Activated CD4-positive, alpha-beta T cell treated with anti-CD3 and anti-CD28 coated beads, Interleukin-2, Interleukin-4, amounts not matched to agents 100 ng/mL and 50 ng/mL, durations not matched to agents 16 hours and 8 hours (primary cell): ENCODE measurements at places on chromosomes 2 and 18.

- DNase-seq, result peak; percentile 70
Observed at GRCh38 chr2:126655500-126656430, at the start of gene GYPC. TSS of gene GYPC (plus strand) at chr2:126656158. CDS start at chr2:126656264, 106 bp downstream.

- no peak for DNase-seq
Observed at GRCh38 chr2:133012847-133013734, 343.1 kb upstream of the LYPD1 start.

GRCh38 chr18:2395427-2396161, 175.7 kb downstream of the METTL4 start:
- DNase-seq, result no peak

DNA sequence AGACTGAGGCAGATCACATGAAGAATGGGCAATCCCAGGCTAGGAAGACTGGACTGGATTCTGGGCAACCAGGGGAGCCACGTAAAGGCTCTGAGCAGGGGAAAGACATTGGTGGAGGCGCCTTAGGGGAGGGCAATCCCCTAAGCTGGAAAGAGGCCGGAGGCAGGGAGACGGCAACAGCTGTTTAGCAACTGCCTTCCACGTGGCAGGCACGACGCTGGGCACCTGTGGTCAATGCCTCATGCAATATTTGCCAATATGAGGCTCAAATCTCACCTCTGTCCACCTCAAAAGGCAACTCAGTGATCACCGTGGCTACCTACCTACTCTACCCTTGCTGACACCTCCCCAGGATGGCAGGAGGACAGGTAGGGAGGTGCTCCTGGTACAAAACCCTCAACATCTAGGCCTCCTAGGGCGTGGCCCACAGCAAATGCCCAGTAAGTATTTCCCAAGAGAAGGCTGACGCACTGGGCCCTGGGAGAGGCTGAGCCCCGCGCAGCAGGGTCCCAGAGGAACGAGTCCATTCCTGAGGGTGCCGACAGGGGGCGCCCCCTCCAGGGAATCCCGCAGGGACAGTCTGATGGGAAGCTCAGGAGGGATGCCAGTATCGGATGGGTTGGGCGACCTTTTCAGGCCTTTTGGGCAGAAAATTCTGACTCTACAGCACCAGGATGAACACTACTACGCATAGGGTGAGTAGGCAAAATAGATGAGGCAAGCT, 8.9 kb downstream of the BOLA3 start:
- DNase-seq, result no peak

GRCh38 chr18:23701017-23701416, 11.8 kb downstream of the LAMA3 start:
- DNase-seq, result no peak

DNA sequence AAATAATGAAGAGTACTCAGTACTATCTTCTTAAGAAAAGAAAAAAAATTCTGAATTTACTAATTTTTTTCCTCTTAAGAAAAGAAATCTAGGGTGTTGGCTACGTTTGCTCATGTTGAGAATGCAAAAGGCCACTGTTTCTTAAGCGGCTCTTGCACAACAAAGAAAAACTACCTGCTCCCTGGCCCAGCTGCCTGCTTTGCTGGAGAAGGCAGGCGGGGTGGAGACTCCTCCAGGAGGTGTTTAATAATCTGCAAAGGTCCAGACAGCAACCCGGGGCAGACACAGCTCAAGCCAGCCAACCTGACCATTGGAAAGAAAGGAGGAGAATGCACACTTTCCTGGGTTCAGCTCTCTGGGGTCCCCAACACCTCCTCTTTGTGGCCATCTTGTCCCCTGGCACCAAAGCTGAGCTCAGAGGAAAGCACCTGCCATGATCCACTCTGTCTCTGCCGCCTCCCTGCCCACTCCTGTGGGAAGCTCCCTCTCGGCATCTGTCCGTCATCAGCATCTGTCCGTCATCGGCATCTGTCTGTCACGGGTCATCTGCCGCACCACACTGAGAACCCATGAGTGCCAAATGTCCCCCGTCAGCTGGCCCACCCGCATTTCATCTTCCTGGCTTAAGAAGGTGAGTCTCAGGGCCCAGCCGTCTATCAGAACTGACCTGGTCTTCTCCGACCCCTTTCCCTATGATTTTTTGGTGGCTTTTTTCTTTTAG, 11.9 kb downstream of the ZNF516 start:
- no peak for DNase-seq

DNA sequence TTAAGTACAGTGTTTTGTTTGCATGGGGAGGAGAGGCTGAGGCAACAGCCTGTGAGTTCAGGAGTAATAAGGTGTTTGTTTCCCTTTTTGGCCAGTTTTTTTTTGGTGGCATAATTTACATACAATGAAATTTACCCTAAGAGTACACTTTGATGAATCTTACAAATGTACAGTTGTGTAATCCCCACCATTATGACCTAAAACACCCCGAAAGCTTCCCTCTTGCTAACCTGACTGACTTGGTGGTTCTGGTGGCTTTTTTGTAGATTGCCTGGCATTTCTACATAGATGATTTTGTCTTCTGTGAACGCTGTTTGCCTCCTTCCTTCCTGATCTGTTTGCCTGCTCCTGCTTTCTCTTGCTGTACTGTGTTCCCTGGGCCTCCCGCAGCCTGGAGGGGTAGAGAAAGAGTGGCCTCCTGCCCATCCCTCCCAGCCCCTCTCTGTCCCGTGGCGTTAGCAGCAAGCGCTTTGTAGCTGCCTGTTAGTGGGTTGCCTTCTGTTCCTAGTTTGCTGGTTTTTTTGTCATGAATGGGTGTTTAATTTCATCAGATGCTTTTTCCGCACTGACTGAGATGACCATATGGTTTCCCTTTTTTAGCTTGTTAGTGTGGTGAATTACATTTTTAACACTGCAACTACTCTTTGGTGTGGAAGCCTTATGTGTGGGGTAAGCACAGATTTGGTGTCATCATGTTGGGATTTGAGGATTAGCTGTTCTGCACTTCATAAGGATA, 32.1 kb downstream of the ASAP2 start:
- DNase-seq, result no peak

- no peak for DNase-seq
Observed at GRCh38 chr2:239949537-239949936, 75.6 kb downstream of the NDUFA10 start.

DNA sequence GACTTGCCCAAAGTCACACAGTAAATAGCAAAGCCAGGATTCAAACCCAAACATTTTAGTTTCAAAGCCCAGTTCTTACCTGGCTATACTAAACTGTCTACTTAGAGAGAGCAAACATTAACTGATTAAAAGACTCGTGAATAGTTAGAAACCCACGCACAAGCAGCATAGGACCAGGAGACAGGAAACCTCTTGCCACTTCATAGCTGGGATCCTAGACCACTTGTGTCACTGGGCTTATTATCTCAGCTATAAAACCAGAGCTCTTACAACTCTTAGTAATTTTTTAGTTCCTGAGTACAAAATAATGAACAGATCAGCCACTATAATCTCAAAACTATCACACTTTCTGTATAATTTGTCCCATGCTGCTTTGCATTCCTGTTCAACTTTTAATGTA, 2.4 kb upstream of the AAK1 start:
- DNase-seq, result no peak

DNA sequence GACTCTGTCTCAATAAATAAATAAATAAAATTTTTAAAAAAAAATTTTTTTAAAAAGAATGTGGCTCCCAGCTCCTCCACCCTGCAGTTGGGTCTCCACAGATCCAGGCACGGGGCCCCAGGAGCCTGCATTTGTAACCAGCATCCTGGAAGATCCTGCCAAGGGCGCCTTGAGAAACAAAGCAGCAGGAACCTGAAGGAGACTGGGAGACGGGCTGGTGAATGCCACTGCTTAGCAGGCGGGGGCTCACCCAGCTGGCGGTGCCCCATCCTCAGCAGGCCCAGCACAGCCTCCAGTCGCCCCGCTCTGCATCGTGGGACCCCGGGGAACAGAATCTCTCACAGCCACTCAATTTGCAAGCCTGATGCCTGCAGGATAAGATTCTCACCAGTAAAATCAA, 187.5 kb upstream of the SALL3 start:
- DNase-seq, result no peak

DNA sequence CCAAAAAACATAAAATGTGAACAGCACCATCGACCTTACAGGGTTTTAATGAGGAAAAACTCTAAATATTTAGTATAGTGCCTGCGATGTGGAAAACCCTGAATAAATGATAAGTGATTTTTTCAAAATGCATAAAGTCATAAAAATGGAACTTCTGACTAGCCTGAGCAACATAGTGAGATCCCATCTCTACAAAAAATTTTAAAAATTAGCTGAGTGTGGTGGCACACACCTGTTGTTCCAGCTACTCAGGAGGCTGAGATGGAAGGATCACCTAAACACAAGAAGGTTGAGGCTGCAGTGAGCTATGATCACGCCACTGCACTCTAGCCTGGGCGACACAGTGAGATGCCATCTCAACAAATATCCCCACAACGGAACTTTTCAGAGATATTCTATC, 4.2 kb downstream of the GGCX start:
- no peak for DNase-seq

DNA sequence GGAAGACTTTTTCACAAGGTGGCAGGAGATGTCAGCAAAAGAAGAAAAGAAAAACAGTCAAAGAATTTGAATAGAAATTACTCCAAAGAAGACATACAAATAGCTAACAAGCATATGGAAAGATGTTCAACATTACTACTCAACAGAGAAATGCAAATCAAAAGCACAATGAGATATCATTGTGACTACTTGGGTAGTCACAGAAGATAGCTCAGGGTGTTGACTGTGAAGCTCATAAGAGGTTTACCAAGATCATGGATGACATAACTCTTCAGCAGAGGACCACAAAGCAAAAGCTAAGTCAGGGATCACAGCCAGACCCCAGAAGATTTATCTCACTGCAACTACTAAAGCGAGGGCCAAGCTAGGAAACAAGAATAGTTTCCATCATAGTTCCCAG, 53.0 kb upstream of the TANK start:
- DNase-seq, result no peak

- peak; percentile 55 for DNase-seq
Observed at GRCh38 chr18:13178976-13179375, 39.6 kb upstream of the LDLRAD4 start.

- peak; percentile 97 for DNase-seq
Observed at GRCh38 chr2:241355983-241356870, at the start of gene FARP2. TSS of gene FARP2 (plus strand) at chr2:241356285. CDS start at chr2:241373108, 16,823 bp downstream.

DNA sequence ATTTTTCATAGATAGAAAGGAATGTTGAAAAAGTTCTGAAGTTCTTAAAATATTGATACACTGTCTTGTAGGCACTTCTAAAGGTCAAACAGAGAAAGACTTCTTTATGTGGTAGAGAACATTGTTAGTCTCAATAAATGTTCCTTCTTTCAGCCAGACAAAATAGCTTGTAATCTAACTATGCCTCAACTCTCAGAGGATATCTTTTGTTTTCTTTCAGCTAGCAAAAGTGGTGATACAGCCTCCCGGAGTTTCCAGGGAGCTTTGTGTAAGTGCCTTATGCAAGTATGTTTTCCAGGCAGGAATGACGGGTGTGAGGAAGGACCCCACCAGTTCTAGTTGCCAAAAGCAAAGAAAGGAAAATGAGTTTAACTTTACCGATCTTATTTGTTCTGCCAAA, 452.1 kb upstream of the ST6GAL2 start:
- DNase-seq, result no peak

- DNase-seq, result peak; percentile 66
Observed at GRCh38 chr18:58669731-58670378, 1.4 kb upstream of the MALT1 start.

DNA sequence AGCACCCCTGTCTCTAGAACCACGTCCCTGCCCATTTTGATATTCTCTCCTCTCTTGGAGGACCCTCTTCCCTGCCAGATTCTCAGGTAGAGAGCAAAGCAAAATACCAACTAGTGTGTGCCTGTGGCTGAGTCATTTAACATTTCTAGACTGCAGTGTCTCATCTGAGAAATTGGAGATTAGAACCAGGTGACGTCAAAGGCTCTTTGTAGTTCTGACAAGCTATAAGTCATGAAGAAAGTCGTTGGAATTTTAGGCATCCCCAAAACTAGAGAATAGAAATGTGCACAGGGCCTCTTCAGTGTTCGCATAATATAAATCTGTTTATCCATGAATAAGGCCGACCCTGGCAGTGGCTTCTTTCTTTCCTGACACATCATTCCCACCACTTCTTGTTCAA, 74.4 kb upstream of the TANC1 start:
- DNase-seq, result no peak

DNA sequence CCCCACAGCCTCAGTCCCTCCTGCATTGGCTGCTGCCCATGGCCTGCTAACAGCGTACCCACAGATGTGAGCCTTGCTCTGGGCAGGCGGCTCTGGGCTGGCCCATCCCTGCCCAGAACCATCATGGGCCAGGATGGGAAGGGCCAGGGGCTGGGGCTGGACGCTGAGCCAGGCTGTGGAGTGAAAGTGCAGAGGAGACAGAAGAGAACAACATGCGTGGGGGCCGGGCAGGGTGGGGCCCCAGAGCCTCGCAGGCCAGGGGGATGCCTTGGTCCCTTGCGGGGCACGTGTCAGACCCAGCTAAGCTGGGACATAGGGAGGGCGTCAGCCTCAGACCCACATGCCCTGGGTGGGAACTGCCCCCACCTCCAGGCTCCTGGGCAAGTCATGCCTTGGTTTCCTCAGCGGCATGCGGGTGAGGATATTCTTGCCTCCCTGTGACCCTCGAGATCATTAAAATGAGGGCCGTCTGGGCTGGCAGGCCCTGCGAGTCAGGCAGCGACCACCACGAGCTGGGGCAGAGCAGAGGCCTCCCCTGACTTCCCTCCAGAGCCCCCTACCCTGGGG, 27.3 kb downstream of the GPC1 start:
- DNase-seq, result no peak

- no peak for DNase-seq
Observed at GRCh38 chr2:165645930-165646831, 147.9 kb downstream of the GALNT3 start.

DNA sequence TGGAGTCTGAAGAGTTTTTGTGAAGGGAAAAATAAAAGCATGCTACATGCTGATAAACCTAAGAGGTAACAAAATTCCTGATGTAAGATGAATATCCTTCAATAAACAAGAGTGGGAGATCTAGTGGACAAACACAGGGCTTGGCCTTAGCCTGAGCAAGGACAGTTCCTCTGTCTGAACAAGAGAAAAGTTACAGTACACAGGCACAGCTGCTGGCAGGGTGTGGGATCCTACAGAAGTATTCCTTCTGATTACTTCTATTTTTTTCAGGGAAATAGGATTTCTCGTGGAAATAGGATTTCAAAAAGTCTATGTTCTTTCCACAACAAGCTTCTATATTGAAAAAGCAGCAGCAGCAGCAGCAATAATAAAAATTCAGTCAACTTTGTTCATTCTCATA, 54.1 kb downstream of the NBAS start:
- no peak for DNase-seq

DNA sequence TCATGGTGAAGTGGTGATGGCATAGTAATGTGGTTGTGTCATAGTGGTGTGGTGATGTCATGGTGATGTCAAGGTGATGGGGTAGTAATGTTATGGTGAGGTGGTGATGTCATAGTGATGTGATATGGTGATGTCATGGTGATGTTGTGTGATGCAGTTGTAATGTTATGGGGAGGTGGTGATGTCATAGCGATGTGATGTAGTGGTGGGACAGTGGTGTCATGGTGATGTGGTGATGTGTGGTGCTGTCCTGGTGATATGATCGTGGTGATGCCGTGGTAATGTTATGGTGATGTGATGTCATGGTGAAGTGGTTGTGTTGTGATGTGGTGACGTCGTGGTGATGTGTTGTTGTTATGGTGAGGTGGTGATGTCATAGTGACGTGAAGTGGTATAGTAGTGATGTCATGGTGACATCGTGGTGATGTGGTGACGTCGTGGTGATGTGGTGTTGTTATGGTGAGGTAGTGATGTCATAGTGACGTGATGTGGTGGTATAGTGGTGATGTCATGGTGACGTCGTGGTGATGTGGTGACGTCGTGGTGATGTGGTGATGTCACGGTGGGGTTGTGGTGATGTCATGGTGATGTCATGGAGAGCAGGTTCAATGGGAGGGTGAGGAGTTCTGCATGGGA, 242.7 kb upstream of the MYT1L start:
- no peak for DNase-seq

GRCh38 chr2:212015588-212015987, 523.0 kb downstream of the ERBB4 start:
- DNase-seq, result no peak
